ENCODE measurements at places on chromosomes 6 and 20. TPM values are rescaled to one million over a fixed set of nuclear protein-coding genes. Genes with fewer than 3 reads are reported as not detected.

AVP gene
- total RNA-seq, result not detected

TFAP2A gene
- 24.6 TPM for total RNA-seq

SLC32A1 gene
- not detected for total RNA-seq

ALDH8A1 gene
- total RNA-seq, result not detected

MACROD2 gene
- total RNA-seq, result 3.3 TPM

GSTA2 gene
- total RNA-seq, result 0.32 TPM

MMP24 gene
- 0.32 TPM for total RNA-seq

KCNK5 gene
- 0.32 TPM for total RNA-seq

TRAPPC3L gene
- total RNA-seq, result not detected

SOX4 gene
- total RNA-seq, result 25.8 TPM

PRKN gene
- total RNA-seq, result 0.95 TPM

CLPSL2 gene
- not detected for total RNA-seq

ACAT2 gene
- 13.8 TPM for total RNA-seq

OXT gene
- total RNA-seq, result not detected

FAM209B gene
- not detected for total RNA-seq

ULBP3 gene
- 4.2 TPM for total RNA-seq

Measured in SK-MEL-5 (cell line).